IMR-90 (cell line): ENCODE measurements at places on chromosomes 5 and 9.

- DNase-seq = peak; percentile 94
- peaks cover 29% of the 10 kb centered on the region for H3K4me1 ChIP-seq
- peak overlapping the region; percentile 46; the same call in 1 of the 2 replicates for H3K27ac ChIP-seq
- no peak overlapping the region for H3K4me3 ChIP-seq
- peaks cover 28% of the 10 kb centered on the region; the same call in 1 of the 2 replicates for H3K36me3 ChIP-seq
Measured at GRCh38 chr5:172420235-172420939, 33.9 kb downstream of the SH3PXD2B start.

DNA sequence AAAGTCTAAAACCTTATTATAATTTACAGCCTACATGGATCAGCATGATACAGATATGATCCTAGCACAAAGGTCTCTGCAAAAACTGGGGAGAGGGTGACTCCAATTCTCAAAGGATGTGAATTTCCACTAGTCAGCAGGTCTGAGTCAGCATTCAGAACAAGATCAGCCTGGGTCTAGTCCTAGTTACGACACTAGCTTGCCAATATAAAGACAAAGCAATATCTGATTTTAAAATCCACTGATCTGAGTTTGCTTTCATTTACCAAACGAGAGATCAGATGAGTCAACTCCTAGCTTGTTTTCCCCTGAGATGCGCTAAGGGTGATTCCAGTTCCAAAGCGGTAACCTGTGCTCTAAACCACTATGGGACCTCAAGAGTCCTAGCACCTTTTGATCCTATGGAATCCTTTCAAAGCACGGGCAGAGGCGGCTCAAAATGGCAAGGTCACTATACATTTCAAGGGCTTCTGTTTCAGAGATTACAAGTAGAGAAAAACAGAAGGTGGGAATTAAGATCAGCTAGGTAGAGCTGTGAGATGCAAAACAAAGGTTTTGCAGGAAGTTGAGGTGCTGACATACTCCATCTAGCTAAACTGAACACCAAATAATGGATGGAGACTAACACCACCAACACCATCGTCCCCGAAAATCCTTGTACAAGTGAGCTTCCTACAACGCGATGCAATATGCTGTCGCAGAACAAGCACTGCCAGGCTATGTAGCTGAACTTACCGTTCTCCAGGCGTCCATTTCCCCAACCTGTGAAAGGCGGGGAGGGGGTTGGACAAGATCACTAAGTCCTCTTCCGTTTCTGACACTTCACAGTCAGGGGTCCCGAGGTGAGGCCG lies 906 bp downstream of the SLC25A51 start:
- H3K4me3 ChIP-seq = peak overlapping the region; percentile 78
- peaks cover 12% of the 10 kb centered on the region for H3K4me1 ChIP-seq
- 0 out of 2 replicates have a peak, but pooled peaks cover 4% of the 10 kb centered on the region for H3K36me3 ChIP-seq
- DNase-seq = peak; percentile 65
- H3K27ac ChIP-seq = peak overlapping the region; percentile 62

- H3K4me1 ChIP-seq = peaks cover 20% of the 10 kb centered on the region
- DNase-seq = peak; percentile 23
- no peaks in the 10 kb centered on the region for H3K36me3 ChIP-seq
- H3K4me3 ChIP-seq = no peak overlapping the region
- no peaks in the 10 kb centered on the region for H3K27me3 ChIP-seq
Measured at GRCh38 chr5:17316970-17317459, 99.6 kb downstream of the BASP1 start.

- DNase-seq = no peak
- peaks cover 30% of the 10 kb centered on the region for H3K27me3 ChIP-seq
- no peaks in the 10 kb centered on the region for H3K4me1 ChIP-seq
- H3K4me3 ChIP-seq = no peak overlapping the region
Measured at GRCh38 chr5:980966-981365, 27.6 kb upstream of the NKD2 start.

DNA sequence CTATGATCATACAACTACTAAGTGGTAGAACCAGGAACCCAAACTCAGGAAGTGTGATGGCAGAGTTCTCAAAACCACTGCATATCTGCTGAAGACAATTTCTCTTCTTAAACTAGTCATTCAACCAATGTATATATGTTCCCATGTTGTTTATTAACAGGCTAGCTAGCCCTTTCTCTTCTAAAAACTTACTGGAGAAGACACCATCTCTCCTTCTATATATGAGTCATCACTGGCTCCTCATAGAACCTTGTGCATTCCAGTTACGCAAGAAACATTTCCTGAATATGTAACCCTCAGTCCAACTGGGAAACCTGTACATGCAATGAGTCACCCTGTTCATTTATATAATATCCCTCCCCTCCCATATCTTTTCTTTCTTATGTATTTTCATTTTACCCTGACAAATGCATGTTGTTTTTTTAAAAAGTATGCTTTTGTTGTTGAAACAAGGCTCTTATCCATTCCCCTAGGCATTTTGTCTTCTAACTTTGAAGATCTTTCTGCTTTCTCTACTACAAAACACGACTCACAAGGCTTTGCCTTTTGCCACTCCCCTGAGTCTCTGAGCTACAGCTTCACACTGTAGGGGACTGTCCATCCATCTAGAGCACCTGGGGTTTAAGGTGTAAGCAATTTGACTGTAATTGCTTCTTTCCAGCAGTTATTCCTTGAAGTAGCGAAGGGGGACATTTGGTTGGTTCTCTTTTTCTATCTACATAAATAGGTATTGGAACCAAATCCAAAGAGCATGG lies 119.5 kb downstream of the ANXA1 start:
- H3K36me3 ChIP-seq = no peaks in the 10 kb centered on the region
- H3K27me3 ChIP-seq = no peaks in the 10 kb centered on the region
- H3K4me1 ChIP-seq = no peaks in the 10 kb centered on the region
- H3K4me3 ChIP-seq = no peak overlapping the region

DNA sequence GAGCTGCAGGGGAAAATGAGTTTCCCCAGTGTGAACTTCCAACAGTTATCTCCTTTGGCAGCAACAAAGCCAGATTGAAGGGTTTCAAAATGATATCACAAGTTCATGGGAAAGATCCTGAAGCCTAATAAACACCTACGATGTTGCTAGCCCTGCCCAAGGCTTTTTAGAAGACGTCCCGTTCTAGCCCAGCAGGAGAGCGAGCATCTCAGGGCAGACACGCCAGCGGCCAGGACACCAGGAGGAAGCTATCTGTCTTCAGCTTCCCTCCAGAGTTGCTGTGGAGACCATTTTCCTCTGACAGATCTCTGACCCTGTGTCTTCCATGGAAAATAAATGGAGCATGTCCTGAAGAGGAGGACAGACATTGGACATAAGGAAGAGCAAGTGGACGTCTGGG lies 98.4 kb downstream of the FBXO38 start:
- H3K27me3 ChIP-seq = peaks cover 19% of the 10 kb centered on the region
- no peak overlapping the region for H3K4me3 ChIP-seq
- no peak for DNase-seq
- H3K27ac ChIP-seq = no peak overlapping the region
- no peaks in the 10 kb centered on the region for H3K36me3 ChIP-seq

GRCh38 chr9:90343366-90343765 lies 299.3 kb downstream of the DIRAS2 start:
- no peak overlapping the region for H3K4me3 ChIP-seq
- H3K4me1 ChIP-seq = no peaks in the 10 kb centered on the region
- peak; percentile 2 for DNase-seq
- no peaks in the 10 kb centered on the region for H3K36me3 ChIP-seq

- H3K27me3 ChIP-seq = no peaks in the 10 kb centered on the region
- no peak for DNase-seq
- H3K4me3 ChIP-seq = peak overlapping the region; percentile 98
- no peaks in the 10 kb centered on the region; the same call in 1 of the 2 replicates for H3K36me3 ChIP-seq
Measured at GRCh38 chr9:69759021-69759420, 790 bp downstream of the PTAR1 start.

DNA sequence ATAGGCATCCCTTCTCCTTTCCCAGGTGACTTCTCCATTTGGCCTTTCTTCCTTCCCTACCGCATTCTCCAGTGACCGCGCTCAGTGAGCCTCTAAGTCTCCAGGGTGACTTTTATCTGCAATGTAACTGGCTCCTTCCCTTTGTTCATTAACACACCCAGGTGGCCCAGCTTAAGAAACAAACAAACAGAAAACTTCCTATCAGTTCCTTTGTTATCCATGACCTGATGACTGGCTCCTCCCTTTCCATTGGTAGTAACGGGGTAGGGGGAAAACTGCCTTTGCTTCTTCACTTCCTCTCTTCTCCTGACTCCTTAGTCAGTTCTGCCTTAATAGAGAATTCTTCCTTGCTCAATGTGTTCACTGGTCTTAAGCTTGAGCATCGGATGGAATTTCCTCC lies 7.0 kb upstream of the SH3GL2 start:
- H3K4me3 ChIP-seq = no peak overlapping the region
- no peaks in the 10 kb centered on the region for H3K36me3 ChIP-seq
- H3K27me3 ChIP-seq = peaks cover 3% of the 10 kb centered on the region
- DNase-seq = no peak

GRCh38 chr5:98742396-98743073 lies 30.9 kb upstream of the RGMB start:
- DNase-seq = no peak
- H3K4me3 ChIP-seq = no peak overlapping the region
- H3K27ac ChIP-seq = no peak overlapping the region
- H3K27me3 ChIP-seq = no peaks in the 10 kb centered on the region
- no peaks in the 10 kb centered on the region for H3K36me3 ChIP-seq

GRCh38 chr5:78008356-78008967 lies 232.3 kb upstream of the TBCA start:
- H3K36me3 ChIP-seq = no peaks in the 10 kb centered on the region; the same call in 1 of the 2 replicates
- no peaks in the 10 kb centered on the region for H3K27me3 ChIP-seq
- H3K4me3 ChIP-seq = no peak overlapping the region
- no peak overlapping the region for H3K27ac ChIP-seq
- peak; percentile 58 for DNase-seq

DNA sequence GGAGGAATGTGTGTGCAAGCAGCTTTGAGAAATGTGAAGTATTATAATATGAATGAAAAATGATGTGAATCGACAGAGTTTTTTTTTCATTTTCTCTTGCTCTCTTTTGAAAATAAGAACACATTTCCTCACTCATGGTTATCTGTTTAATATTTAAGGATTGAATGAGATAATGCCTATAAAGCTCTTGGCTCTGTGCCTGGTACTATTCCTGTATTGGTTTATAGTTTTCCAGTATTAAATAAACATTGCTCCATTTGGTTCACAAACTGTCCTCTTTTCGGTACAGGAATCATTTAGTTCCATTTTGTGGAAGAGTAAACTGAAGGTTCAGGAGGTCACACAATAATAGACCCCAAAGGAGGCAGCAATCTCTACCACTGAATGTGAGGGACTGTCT lies 1185.5 kb upstream of the WWC1 start:
- DNase-seq = no peak
- no peak overlapping the region for H3K4me3 ChIP-seq
- H3K27ac ChIP-seq = no peak overlapping the region
- H3K4me1 ChIP-seq = no peaks in the 10 kb centered on the region
- no peaks in the 10 kb centered on the region for H3K27me3 ChIP-seq
- H3K36me3 ChIP-seq = no peaks in the 10 kb centered on the region

DNA sequence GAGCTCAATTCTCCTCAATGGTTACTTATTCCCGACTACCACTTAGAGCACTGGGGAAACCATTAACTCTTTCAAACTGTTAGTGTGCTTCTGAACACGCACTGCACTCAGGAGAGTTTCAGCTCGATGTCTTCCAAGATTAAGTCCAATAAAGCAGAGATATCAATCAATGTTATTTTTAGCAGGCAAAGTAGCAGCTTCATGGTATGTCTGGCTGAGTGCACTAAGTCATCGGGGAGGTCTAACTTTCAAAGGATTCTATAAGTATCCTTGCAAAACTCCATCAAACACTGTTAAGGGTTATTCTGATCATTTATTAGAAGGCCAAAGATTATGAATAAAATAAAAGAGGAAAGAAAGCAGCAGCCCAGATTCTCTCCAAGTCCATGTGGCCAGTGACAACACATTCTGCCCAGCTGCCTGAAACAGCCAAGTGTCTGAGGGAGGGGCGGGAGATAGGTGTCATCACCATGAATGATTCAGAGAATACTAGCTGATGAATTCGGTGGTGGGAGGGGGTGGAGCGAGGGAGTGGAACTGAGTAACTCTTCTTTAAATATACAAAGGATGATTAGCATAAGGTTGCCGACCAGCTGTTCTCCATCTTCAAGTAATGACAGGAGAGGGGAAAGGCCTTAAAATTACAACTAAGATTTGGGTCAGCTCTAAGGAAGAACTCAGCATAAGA lies 21.3 kb downstream of the NREP start:
- peaks cover 23% of the 10 kb centered on the region for H3K36me3 ChIP-seq
- peak; percentile 98 for DNase-seq
- H3K4me1 ChIP-seq = peaks cover 31% of the 10 kb centered on the region
- H3K27me3 ChIP-seq = no peaks in the 10 kb centered on the region

- no peak overlapping the region for H3K27ac ChIP-seq
- no peaks in the 10 kb centered on the region for H3K27me3 ChIP-seq
- no peak overlapping the region for H3K4me3 ChIP-seq
- no peaks in the 10 kb centered on the region; the same call in 1 of the 2 replicates for H3K4me1 ChIP-seq
- peaks cover 4% of the 10 kb centered on the region; the same call in 1 of the 2 replicates for H3K36me3 ChIP-seq
- DNase-seq = peak; percentile 59
Measured at GRCh38 chr5:126805063-126805462, 28.1 kb downstream of the LMNB1 start.

DNA sequence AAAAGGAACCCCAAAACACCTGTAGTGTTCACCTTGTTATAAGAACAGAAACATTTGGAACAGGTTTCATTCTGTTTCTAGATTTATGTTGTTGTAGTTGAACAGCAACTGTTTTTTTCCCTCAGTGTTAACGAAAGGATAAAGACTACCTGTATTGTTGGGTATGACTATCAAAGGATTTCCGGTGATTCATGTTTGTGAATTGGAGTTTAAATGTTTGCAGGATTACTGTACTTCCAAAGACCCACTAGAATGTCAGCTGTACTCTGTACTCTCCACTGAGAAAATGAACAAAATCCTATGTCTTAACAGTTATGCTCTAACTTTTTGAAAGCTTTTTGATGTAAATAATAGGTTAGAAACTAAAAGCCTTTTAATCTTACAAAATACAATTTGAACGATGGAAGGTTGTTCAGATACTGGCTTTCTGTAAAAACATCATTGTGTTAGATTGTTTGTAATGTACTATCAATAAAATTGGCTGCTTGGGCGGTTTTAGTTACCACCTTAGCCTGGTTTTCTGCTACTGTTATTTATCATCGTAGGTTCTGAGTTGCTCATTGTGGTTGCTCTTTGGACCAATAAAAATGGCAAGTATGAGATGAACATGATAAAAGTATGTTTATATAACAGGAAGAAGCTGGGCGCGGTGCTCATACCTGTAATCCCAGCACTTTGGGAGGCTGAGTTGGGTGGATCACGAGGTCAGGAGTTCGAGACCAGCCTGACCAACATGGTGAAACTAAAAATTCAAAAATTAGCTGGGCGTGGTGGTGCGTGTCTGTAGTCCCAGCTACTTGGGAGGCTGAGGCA lies 44.1 kb downstream of the DCP2 start:
- H3K4me1 ChIP-seq = peaks cover 7% of the 10 kb centered on the region
- no peak overlapping the region for H3K4me3 ChIP-seq
- peaks cover 9% of the 10 kb centered on the region for H3K36me3 ChIP-seq
- H3K27me3 ChIP-seq = no peaks in the 10 kb centered on the region
- DNase-seq = peak; percentile 87
- peak overlapping the region; percentile 20 for H3K27ac ChIP-seq
